ENCODE measurements at places on chromosomes 12 and 14. TPM values are rescaled to one million over a fixed set of nuclear protein-coding genes. Genes with fewer than 3 reads are reported as not detected.

Gene RIN3
- 13.8 TPM for total RNA-seq

Gene TUNAR
- total RNA-seq: not detected

Gene TAS2R14
- total RNA-seq: 0.58 TPM

Gene CCDC196
- not detected for total RNA-seq

Gene C1RL
- total RNA-seq: 8.1 TPM

Gene NOC4L
- 10.3 TPM for total RNA-seq

Gene CNTN1
- 0.11 TPM for total RNA-seq

Gene ALX1
- not detected for total RNA-seq

Gene SENP1
- total RNA-seq: 5.3 TPM

Gene CLEC4C
- total RNA-seq: not detected

Gene SLC6A15
- not detected for total RNA-seq

Gene PTPRB
- 38.7 TPM for total RNA-seq

Gene MIP
- not detected for total RNA-seq

Gene DPPA3
- not detected for total RNA-seq

Gene CCDC175
- not detected for total RNA-seq

Gene HCAR1
- not detected for total RNA-seq

Gene NTS
- not detected for total RNA-seq

Gene SYT10
- total RNA-seq: not detected

Gene ACSS3
- 24.5 TPM for total RNA-seq

Gene VWF
- total RNA-seq: 250 TPM

Gene SYNDIG1L
- total RNA-seq: 0.11 TPM

Gene RNASE3
- not detected for total RNA-seq

Gene NEUROD4
- not detected for total RNA-seq

Gene LRFN5
- total RNA-seq: 0.30 TPM

Gene NFE2
- total RNA-seq: 0.71 TPM

Gene PTGDR
- 1.3 TPM for total RNA-seq

Gene GZMB
- 0.52 TPM for total RNA-seq
